Upper lobe of right lung (tissue), 1 donor: ENCODE measurements at places on chromosomes 4 and X.

DNA sequence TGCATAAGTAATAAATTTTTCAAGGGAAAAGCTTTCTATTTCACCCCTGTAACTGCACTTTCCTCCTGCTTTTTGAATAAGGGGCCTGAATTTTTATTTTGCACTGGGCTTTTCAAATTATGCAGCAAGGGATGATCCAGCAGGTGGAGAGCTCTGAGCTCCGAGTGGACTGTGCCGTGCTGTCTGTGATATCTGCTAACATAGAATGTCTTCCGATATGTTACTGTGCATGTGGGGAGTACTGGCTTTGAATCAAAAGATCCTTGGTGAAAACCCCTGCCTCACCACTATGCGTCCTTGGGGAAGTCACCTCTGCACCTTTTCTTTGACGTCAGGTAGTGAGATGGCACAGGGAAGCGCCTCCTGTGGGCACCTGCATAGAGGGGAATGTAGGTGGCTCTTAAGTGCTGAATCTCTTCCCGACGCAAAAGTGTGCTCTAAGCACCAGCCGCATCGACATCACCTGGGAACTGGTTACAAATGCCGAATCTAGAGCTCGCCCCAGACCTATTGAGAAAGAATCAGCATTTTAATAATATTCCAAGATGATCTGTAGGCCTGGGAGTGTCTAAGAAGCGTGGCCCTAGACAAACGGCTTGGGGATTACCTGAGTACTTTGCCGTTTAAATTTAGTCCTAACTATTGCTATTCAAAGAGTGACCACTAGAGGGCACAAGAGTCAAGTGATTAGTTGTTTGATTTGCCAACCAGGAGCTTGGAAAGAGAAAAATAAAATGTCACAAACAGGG, 19.2 kb upstream of the WFS1 start:
- no peak for DNase-seq
- H3K27ac ChIP-seq, result no peak overlapping the region
- H3K36me3 ChIP-seq, result no peaks in the 10 kb centered on the region
- H3K4me1 ChIP-seq, result no peaks in the 10 kb centered on the region
- H3K4me3 ChIP-seq, result no peak overlapping the region

DNA sequence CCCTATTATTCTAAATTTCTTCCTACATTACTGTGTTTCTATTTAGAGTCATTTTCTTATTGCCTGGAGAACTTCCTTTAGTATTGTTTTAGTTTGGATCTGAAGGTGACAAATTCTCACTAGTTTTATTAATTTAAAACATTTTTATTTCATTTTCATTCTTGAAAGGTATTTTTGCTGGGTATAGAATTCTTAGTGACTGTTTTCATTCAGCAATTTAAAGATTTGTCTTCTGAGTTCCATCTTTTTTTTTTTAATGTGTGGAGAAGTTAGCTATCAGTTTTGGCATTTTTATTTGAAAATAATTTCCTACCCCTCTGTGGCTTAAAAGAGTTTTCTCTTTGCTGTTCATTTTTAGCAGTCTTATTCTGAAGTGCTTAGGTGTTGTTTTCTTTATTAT, 169.2 kb downstream of the FRAS1 start:
- no peak overlapping the region for H3K4me3 ChIP-seq
- no peaks in the 10 kb centered on the region for H3K27me3 ChIP-seq
- no peak for DNase-seq
- no peak overlapping the region for H3K27ac ChIP-seq

DNA sequence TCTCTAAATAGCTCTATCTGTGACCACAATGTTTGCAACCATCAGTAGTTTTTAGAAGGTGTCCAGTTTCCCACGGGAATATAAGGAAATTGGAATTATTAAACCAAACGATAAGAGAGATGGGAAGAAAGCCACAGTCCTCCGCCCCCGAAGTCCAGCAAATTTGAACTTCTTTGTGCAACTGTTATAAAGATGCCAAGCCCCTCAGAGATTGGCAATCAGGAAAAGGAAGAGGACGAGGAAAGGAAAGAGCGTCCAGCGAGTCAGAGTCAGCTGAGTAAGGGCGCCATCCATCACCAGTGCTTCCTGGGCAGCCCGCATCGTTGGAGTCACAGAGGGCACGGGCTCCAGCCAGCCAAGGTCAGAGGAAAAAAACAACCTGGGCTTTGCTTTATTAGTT, 35.7 kb downstream of the LDB2 start:
- peaks cover 5% of the 10 kb centered on the region for H3K4me1 ChIP-seq
- no peak overlapping the region for H3K27ac ChIP-seq
- no peak overlapping the region for H3K4me3 ChIP-seq
- DNase-seq, result no peak
- H3K27me3 ChIP-seq, result no peaks in the 10 kb centered on the region

DNA sequence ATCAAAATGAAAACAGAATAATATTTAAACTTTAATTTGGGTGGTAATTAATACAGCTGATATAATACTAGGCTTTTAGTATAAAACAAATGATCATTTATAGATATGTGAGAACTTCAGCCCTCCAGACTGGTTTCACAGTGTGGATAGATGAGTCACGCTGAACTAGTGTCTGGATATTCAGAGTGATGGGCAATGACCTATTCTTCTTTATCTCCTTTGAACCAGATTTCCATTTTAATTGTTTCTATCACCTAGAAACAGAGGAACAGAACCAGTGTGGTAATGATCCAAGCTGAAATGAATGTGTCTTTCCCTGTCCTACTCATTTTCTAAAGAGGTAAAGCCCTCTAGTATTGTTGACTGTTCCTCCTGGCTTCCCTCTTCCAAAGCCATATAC, 155.2 kb upstream of the GK2 start:
- no peaks in the 10 kb centered on the region for H3K4me1 ChIP-seq
- DNase-seq, result no peak
- no peak overlapping the region for H3K4me3 ChIP-seq
- H3K36me3 ChIP-seq, result no peaks in the 10 kb centered on the region
- no peaks in the 10 kb centered on the region for H3K27me3 ChIP-seq

GRCh38 chrX:114905251-114905650, 112.2 kb downstream of the IL13RA2 start:
- no peak overlapping the region for H3K4me3 ChIP-seq
- H3K36me3 ChIP-seq, result no peaks in the 10 kb centered on the region
- H3K4me1 ChIP-seq, result no peaks in the 10 kb centered on the region
- H3K27ac ChIP-seq, result no peak overlapping the region
- no peaks in the 10 kb centered on the region for H3K27me3 ChIP-seq

- H3K36me3 ChIP-seq, result no peaks in the 10 kb centered on the region
- no peaks in the 10 kb centered on the region for H3K4me1 ChIP-seq
- no peaks in the 10 kb centered on the region for H3K27me3 ChIP-seq
- DNase-seq, result no peak
- no peak overlapping the region for H3K4me3 ChIP-seq
These were observed 11.9 kb downstream of the BMX start for GRCh38 chrX:15512401-15512965.

DNA sequence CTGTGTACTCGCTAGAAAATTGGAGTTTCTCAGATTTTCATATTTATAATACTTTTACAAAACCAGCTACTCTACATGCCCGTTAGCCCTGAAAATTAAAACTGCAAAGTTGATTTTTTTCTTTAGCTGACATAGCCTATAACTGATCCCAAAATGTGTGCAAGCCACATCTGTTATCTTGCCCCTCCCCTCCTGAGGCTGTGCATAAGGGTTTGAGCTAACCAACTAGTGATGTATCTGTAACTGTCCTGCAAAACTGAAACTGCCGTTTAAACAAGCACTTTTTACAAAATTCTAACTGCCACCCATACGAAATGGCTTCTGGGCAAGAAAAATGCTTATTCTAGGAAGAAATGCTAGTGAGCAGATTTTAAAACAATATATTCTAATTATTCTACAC, 59.1 kb downstream of the EDNRA start:
- no peak for DNase-seq
- no peaks in the 10 kb centered on the region for H3K4me1 ChIP-seq
- no peak overlapping the region for H3K27ac ChIP-seq
- no peaks in the 10 kb centered on the region for H3K36me3 ChIP-seq
- H3K27me3 ChIP-seq, result no peaks in the 10 kb centered on the region
- no peak overlapping the region for H3K4me3 ChIP-seq

DNA sequence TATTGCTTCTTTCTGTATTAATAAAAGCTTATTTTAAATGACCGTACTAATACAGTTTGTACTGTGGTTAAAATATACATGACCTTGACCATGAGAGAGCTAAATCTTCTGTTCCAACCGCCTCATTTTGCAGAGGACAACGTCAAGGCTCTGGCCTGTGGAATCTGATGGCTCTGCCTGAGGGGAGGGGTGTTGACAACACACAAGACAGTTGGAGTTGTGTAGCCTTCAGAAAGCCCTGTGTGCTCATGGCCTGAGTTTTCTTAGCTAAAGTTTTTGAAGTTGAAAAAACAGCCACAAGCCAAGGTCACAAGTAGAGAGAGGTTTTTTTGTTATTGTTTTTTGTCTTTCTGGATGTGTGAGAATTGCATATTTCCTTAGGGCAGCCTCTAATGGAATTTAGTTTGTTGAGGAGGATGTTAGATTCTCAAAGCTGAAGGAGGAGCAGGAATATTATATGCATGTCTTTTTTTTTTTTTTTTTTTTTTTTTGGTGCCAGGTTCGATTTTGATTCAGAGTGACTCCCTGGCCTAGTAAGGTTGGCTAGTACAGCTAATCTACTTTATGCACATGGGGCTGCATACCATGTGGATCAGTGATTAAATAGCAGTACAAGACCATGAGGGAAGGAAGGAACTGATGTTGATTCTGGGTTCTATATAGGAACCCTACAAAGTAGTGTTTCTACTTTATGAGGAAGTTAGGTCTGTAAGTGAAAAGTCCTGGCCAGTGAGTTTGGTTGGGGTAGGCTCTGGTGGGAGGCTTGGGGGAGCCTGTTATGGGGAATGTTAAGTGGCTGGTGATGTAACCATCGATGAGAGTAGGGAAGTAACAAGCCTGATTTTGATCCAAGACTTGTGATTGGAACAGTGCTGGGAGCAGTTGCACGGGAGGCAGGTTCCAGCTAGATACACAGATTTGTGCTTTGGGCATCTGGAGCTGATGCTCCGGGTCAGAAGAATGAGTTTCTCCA, 20.3 kb downstream of the SMS start:
- peaks cover 15% of the 10 kb centered on the region for H3K4me1 ChIP-seq
- no peak overlapping the region for H3K4me3 ChIP-seq
- H3K27ac ChIP-seq, result no peak overlapping the region
- no peak for DNase-seq
- H3K36me3 ChIP-seq, result no peaks in the 10 kb centered on the region

GRCh38 chrX:112826023-112826422, 14.6 kb downstream of the AMOT start:
- H3K27me3 ChIP-seq, result no peaks in the 10 kb centered on the region
- no peak overlapping the region for H3K27ac ChIP-seq
- H3K36me3 ChIP-seq, result no peaks in the 10 kb centered on the region

- no peaks in the 10 kb centered on the region for H3K4me1 ChIP-seq
- no peak overlapping the region for H3K4me3 ChIP-seq
- no peak for DNase-seq
- H3K27me3 ChIP-seq, result no peaks in the 10 kb centered on the region
- H3K36me3 ChIP-seq, result no peaks in the 10 kb centered on the region
- H3K27ac ChIP-seq, result no peak overlapping the region
These were observed 181.3 kb upstream of the KLF3 start for GRCh38 chr4:38482696-38483095.

GRCh38 chrX:145099204-145099603, 148.1 kb upstream of the SPANXN1 start:
- no peaks in the 10 kb centered on the region for H3K36me3 ChIP-seq
- H3K27ac ChIP-seq, result no peak overlapping the region
- no peaks in the 10 kb centered on the region for H3K4me1 ChIP-seq
- H3K4me3 ChIP-seq, result no peak overlapping the region
